Right lobe of liver (tissue), 6 donors: ENCODE measurements at places on chromosomes 2 and 18. TPM values are rescaled to one million over a fixed set of nuclear protein-coding genes. Genes with fewer than 3 reads are reported as not detected.

DNA sequence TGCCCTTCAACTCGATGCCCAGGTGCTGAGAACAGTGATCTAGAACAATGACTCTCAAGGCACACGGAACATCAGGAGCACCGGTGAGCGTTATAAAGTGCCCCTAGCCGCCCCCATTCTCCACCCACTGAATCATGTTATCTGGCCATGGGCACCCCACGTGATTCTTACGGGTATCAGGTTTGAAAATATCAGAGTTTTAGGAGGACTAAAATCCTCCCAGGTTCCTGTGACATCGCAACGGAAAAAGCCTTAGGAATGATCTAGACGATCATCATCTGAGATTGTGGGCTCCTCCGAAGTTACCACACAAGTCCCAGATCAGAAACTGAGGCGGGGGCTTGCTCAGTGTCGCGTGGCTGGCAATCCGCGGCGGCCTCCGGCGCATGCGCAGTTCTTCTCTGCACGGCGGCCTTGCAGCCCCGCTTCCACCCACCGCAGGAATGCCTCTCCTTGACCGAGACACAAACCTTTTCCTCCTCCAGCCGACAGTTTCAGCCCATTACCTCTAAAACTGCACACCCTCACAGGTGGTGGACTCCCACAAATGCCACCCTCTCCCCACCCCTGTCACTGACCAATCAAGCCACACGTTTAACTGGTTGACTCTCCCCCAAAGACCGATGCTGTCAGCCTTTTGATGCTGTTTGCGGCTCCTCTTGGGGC, 5.8 kb upstream of the MRPL33 start:
- H3K36me3 ChIP-seq = no peaks in the 10 kb centered on the region
- H3K27me3 ChIP-seq = no peaks in the 10 kb centered on the region
- DNase-seq = peak; percentile 67
- H3K27ac ChIP-seq = peak overlapping the region; percentile 19

- no peak overlapping the region for H3K4me3 ChIP-seq
- no peaks in the 10 kb centered on the region for H3K4me1 ChIP-seq
- no peaks in the 10 kb centered on the region for H3K36me3 ChIP-seq
Observed at GRCh38 chr2:68453761-68454360, 13.2 kb downstream of the FBXO48 start.

DNA sequence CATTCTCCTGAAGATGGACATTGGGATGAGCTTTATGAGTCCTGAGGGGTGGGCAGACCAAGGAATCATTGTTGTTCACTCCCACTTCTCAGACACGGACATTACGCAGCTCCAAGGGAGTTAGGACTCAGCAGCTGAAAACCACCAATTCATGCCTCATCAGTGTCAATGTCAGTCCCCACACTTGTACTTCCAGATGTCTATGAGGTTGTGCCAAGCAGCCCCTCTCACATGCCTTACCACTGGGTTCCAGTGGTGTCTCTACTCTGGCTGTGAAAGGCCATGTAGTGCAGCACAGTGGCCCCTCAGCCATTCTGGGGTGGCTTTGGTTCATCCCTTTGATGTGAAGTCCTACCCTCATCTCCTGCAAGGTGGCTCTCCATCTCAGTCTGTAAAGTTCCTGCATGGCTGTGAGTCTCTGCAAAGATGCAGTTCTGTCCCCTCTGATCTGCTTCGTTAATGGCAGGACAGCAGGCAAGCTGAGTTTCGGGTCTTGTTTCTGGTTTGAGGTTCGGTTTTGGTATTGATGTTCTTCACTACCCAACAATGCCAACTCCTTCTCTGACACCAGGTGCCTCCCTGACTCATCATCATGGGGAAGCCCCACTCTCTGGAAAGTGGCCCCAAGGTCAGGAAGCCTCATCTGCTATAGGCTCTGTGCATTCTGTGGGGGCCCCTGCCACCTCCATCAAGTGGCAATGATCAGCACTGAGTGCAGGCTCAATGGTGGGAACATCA, 14.0 kb upstream of the COL6A3 start:
- no peak for DNase-seq
- H3K36me3 ChIP-seq = no peaks in the 10 kb centered on the region
- no peaks in the 10 kb centered on the region for H3K4me1 ChIP-seq

DNA sequence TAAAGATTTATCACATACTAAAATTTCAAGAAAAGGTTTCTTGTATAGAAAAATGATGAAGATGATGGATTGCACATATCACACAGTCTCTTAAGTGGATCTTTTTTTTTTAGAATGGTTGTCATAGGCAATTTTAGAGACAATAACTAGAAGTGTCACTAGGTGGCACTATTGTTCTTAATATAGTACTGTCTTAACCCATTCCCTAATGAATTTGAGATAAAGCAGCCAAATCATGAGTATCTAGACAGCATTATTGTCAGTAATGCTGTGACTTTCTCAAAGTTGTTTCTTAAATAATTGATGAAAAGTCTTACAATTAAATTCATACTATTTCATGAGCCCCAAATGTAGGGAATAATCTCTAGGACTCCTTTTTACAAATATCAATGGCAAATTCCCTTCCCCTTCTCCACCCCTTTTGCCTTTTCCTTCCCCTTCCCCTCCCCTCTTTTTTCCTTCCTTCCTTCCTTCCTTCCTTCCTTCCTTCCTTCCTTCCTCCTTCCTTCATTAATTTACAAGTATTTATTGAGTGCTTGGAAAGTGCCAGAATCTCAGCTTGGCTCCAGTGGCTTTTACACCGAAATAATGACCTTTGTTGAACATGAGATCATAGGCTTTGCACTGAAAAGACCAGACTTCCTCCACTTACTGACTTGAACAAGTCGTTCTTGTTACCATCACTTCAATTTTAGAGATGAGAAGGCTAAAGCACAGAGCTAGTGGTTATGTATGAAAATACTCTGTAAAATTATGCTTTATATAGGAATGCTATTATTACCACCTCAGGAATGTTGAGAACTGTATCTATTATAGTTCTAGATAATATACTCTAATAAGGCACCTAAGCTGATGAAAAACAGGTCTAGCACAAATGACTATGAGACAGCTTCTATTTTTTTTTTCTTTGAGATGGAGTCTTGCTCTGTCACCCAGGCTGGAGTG, 19.8 kb downstream of the MYL12B start:
- DNase-seq = no peak
- no peak overlapping the region for H3K4me3 ChIP-seq
- no peaks in the 10 kb centered on the region for H3K36me3 ChIP-seq
- H3K4me1 ChIP-seq = no peaks in the 10 kb centered on the region

Gene REG3A
- total RNA-seq = not detected

GRCh38 chr2:149360106-149360505, 29.7 kb downstream of the LYPD6 start:
- no peaks in the 10 kb centered on the region for H3K27me3 ChIP-seq
- no peak for DNase-seq
- no peak overlapping the region for H3K4me3 ChIP-seq

DNA sequence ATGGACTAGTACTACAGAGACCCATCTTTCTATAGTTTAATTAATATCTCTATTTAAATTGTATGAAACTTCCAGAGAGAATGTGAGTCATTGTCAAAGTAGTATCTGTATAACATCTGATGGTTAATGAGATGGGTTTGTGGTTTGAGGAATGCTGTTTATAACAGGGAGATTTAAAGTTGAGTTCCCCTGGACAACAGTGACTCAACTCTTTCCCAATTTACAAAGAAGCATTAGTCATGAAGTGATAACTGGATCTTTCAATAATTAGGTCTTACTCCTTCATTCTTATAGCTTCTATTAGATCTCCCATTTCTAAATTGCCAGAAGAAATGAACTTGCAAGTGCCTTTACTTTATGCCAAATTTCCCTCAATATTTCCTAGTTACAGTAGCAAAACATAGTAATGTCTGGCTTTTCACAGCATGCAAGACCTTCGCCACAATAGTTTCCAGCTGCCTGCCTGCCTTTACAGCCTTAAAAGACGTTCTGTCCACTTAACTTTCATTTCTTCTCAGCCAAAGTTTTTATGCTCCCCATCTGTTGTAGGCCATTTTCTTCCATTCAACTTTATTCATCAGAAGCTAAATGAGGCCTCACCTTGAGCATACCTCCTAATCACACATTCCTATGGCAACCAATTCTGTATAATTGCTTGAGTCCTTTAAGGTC, 47.7 kb upstream of the WDR75 start:
- no peaks in the 10 kb centered on the region for H3K27me3 ChIP-seq
- H3K27ac ChIP-seq = no peak overlapping the region
- no peak for DNase-seq
- H3K4me1 ChIP-seq = no peaks in the 10 kb centered on the region

GRCh38 chr2:214533541-214533940, 122.7 kb downstream of the VWC2L start:
- H3K27me3 ChIP-seq = no peaks in the 10 kb centered on the region
- H3K27ac ChIP-seq = no peak overlapping the region
- H3K4me3 ChIP-seq = no peak overlapping the region

DNA sequence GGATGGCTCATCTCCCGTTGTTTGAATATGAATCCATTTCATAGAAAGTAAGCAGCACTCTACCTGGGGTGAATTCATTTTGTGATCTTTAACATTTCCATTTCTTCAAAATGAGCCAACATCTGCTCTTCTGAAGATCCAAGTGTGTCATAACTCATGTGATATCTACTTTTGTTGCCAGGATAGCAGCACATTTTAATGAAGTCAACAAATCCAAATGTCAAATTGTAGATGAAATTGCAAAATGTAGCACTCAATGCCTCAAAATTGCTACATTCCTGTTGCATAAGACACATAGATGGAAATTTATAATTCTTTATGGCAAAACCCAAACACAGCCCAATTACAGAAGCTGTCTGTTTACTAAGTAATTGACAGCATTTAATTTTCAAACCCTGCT, 360.7 kb downstream of the TMX3 start:
- no peaks in the 10 kb centered on the region for H3K27me3 ChIP-seq
- no peaks in the 10 kb centered on the region for H3K36me3 ChIP-seq
- no peak overlapping the region for H3K4me3 ChIP-seq

GRCh38 chr18:7598167-7599047, 31.3 kb downstream of the PTPRM start:
- H3K27me3 ChIP-seq = no peaks in the 10 kb centered on the region
- no peaks in the 10 kb centered on the region for H3K36me3 ChIP-seq
- DNase-seq = no peak

GRCh38 chr2:65442420-65443020, 10.1 kb upstream of the SPRED2 start:
- H3K4me1 ChIP-seq = no peaks in the 10 kb centered on the region
- H3K4me3 ChIP-seq = no peak overlapping the region
- H3K27ac ChIP-seq = no peak overlapping the region
- H3K27me3 ChIP-seq = no peaks in the 10 kb centered on the region

DNA sequence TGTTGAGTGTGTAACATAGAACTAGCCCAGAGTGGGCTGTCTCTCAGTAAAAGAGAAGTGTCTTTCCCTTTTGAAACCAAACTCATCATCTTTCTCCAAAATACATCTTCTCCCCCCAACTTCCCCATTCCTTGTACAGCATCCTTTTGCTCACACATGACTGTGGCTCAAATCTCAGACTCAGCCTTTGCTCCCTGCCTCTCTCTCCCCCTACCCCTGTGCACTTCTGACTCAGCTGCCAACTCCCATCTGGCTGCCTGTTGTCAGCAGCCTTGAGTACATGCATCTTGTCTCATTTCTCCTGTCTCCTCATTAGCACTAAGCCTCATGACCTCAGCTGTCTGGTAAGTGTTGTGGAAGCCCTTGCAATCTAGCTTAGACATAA, 18.1 kb upstream of the MGAT4A start:
- DNase-seq = no peak
- no peaks in the 10 kb centered on the region for H3K27me3 ChIP-seq
- no peak overlapping the region for H3K27ac ChIP-seq
- H3K4me3 ChIP-seq = no peak overlapping the region
- H3K4me1 ChIP-seq = no peaks in the 10 kb centered on the region
- no peaks in the 10 kb centered on the region for H3K36me3 ChIP-seq

DNA sequence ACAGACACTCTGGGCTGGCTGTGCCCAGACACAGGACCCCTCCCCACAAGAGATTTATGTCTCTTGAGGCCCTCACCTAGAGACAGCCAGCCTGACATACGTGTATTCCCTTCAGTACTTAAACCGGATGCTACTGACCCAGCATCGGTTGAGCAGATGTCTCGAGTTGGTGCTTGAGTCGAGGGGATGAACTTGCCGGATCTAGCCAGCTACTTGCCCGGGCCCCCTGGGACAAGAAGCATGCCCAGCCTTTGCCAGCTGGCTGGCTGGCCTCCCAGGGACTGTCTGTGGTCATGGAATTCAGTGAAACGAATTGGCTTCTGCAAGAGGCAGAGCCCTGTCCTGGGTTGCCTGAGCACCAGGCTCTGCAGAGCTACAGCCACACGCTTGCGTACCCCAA, 36.0 kb downstream of the DNMT3A start:
- no peak overlapping the region for H3K27ac ChIP-seq
- H3K4me3 ChIP-seq = no peak overlapping the region
- no peak for DNase-seq
- no peaks in the 10 kb centered on the region for H3K36me3 ChIP-seq
- H3K4me1 ChIP-seq = no peaks in the 10 kb centered on the region

GRCh38 chr2:64115808-64116598, 28.2 kb downstream of the PELI1 start:
- DNase-seq = no peak
- H3K27me3 ChIP-seq = no peaks in the 10 kb centered on the region
- peaks cover 4% of the 10 kb centered on the region for H3K4me1 ChIP-seq
- H3K36me3 ChIP-seq = no peaks in the 10 kb centered on the region
- no peak overlapping the region for H3K4me3 ChIP-seq
- H3K27ac ChIP-seq = peak overlapping the region; percentile 23

DNA sequence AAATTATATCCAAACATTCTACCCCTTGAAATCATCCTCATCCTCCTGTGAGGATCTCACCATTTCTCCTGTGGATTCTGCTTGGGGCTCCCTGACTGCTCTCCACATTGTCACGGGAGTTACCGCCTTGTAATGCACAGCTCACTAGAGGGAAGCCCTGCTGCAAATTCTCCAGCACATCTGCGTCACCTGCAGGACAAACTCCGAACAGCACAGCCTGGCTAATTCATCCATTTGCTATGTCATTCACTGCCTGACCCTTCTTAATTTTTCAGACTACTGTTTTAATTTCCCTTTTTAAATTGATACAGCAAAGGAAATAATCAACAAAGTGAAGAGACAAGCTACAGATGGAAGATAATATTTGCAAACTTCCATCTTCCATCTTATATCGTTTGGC, 627.4 kb downstream of the FBXO15 start:
- no peaks in the 10 kb centered on the region for H3K27me3 ChIP-seq
- H3K4me1 ChIP-seq = no peaks in the 10 kb centered on the region
- DNase-seq = no peak
- H3K4me3 ChIP-seq = no peak overlapping the region
- no peaks in the 10 kb centered on the region for H3K36me3 ChIP-seq
- no peak overlapping the region for H3K27ac ChIP-seq

DNA sequence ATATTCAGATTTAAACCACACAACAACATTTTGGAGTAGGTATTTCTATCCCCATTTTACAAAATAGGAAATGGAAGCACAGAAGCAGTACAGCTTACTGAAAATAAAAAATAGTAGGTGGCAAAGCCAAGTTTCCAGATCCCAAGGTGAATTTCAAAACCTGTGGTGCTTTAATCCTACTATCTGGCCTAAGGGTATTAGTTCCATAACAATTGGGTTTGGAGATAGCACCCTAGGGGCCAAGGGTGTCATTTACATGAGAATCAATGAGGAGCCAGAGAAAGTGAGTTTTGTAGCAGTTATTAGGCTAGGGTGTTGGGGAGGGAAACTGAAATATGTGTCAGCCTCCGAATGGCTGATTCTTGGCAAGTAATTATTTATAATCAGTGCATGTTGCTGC, 24.9 kb downstream of the OSBPL6 start:
- DNase-seq = no peak
- H3K4me1 ChIP-seq = no peaks in the 10 kb centered on the region
- H3K27ac ChIP-seq = no peak overlapping the region
- H3K36me3 ChIP-seq = no peaks in the 10 kb centered on the region
